Effector CD4-positive, alpha-beta T cell (primary cell): ENCODE measurements at places on chromosomes 2 and 18.

- DNase-seq: no peak
Observed at GRCh38 chr18:55245211-55245614, 286.0 kb upstream of the CCDC68 start.

DNA sequence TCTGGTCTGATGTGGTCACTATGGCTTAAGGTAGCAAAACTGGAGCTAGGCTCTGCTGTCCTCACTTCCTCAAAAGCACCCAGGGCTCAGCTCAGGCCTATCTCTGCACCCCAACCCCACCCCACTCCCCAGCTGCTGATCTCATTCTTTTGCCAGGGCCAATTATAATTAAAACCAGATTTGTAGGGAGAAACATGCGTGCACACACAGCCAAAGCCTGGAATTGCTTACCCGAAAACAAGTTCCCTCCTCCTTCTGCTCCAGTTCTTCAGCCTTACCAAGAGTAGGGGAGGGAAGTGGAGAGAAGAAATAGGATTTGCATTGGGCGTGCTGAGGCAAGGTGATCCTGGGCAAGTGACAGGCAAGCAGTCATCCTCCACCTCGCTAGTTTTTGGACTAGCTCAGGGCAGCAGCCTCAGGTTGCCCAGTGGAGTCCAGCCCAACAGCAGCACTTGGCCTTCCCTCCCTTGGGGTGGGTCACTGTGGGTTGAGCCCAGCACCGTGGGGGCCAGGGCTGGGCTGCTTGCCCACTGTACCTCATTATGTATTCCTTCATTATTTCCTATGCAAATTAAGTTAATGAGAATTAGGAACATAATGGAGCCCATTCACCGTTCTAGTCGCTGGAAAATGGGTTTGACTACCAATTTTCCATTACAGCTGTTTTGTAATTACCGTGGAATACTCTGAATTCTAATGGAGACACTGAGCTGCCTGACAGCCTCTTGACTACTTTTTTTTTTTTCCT, 199.1 kb upstream of the CELF4 start:
- DNase-seq: no peak

DNA sequence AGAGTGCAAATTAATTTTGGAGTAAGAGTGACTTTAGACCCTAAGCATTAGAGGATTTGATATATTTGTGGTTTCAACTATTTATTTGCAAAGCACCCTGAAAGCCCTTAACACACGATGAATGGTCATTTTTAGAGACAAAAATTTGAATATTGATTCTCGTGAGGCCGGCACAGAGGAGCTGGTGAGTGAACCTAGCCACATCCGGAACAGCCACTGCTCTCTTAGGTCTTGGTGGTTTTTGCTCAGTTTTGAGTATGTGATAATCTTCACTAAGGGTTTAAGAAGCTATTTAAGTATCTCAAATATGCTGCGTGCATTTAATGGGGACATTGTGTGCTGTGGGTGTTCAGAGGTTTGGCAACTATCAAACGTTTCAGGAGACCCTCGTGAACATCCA, 204.8 kb downstream of the TSN start:
- no peak for DNase-seq

- DNase-seq: no peak
Observed at GRCh38 chr18:10374195-10374594, 80.2 kb upstream of the APCDD1 start.

- no peak for DNase-seq
Observed at GRCh38 chr2:181780047-181780651, 99.8 kb upstream of the NEUROD1 start.

DNA sequence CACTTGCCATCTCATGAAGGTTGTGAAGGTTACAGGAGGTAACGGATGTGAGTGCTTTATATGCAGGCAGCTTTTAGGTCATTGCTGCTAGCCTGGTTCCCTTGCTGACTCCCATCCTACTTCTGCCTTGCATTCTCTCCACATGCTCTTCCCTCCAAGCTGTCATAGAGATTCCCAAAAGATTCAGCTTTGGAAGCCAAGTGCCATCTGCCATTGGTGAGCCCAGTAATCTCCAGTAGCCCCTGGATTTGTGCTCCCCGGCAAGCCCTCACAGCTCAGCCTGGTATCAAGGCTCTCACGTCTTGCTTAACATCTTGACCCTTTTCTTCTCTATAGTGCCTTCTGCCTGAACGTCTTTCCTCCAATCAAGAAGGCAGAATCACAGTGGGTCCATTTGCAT, 61.6 kb downstream of the MYT1L start:
- DNase-seq: no peak

DNA sequence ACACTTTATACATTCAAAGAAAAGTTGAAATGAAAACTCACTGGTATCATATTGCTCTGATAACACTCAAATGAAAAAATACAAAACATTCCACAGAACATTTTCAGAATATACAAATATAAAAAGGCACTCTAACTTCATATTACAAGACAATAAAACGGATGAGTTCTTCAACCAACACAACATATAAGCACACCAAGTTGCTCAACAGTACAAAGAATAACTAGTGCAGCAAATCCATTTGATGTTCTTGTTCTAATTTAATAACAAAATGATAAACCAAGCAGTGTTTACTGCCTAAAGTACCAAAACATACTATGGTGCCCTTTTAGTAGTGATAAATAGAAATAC, 60.8 kb upstream of the PGAP1 start:
- DNase-seq: no peak

- DNase-seq: no peak
Observed at GRCh38 chr18:43866696-43867095, 589.4 kb upstream of the SYT4 start.

DNA sequence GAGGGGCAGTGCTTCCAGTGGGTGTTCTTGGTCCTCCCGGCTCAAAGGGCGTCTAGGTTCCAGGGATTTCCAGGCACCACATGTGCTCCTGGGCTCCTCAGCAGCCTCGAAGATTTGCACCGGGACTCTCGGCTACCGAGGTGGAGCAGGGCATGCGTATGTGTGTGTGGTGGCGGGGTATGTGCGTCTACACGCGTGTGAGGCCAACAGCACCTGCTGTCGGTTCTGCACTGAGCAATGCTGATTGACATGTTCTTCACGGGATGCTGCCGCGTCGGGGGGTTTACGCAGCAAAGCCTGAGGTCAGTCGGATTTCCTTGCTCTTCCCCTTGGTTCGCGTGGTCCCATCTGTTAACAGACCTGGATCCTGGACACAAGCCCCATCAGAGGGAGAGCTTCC, 119.8 kb downstream of the NDUFA10 start:
- no peak for DNase-seq

GRCh38 chr2:66030553-66030952, 404.4 kb upstream of the MEIS1 start:
- no peak for DNase-seq

- DNase-seq: no peak
Observed at GRCh38 chr2:61356261-61356957, 114.5 kb downstream of the USP34 start.

GRCh38 chr2:111930875-111931274, 32.5 kb downstream of the MERTK start:
- no peak for DNase-seq

DNA sequence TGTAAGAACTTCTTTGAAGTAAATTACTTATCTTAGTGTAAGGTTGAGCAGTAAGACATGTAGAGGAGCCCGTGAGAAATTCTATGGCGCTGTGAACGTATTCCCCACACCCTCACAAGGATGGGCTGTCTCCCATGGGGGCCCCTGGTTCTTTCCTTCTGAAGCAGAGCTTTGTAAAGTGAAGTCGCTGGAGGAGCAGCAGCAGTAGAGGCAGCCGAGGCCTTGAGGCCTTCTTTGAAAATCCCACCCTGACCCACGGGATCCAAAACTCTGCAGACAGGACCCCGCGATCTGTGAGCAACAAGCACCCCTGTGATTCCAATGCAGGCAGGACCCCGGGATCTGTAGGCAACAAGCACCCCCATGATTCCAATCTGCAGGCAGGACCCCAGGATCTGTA, 23.8 kb upstream of the SNTG2 start:
- no peak for DNase-seq

DNA sequence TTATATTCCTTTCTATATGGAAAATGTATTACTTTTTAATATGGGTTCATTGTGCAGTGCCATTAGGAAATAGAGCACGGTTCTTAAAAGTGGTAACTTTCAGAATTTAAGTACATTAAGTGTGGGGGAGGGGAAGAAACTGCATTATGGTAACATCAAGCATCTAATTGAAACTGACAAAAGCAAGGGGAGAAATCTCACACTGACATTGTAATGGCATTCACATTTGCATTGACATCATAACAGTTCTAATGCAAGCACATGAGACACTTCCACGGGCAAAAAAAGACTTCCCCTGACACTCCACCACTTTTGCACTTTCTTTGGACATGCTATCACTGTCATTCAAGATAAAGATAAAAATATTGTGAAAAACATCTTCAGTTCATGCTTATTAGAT, 431.3 kb upstream of the SMIM21 start:
- DNase-seq: no peak

DNA sequence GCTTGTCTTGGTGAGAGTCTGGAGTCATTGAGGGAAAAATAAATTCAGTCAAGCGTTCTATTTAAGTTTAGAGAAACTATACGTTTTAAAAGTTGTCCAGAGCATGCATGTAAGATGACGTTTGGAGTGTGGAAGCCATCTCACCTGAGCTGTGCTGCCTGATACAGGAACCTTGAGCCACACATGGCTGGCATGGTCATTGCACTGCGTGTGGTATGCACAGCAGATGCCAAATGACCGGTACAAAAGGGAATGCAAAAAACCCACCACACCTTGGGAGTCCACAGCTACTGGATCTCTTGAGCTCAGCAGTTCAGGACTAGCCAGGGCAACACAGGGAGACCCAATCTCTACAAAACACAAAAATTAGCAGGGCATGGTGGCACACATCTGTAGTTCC, 4.3 kb downstream of the MZT2B start:
- DNase-seq: no peak

DNA sequence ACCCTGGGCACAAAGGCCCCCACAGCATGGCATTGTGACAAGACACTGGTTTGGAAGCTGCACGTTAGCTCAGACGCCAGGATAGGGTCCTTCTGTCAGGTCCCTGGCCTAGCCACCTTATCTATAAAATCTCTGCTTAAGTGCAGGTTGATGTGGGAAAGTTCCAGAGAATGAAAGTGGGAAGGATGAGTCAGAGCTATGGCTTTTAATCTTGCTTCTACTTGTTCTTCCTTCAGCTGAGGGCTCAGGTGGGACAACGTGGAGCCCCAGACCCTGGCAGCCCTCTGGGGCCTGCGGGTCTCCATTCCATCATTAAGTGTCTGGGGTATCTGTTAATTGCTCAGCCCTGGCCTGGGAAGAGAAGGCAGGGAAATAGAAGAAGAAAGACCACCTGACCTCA, 64.5 kb downstream of the CELF4 start:
- DNase-seq: no peak

- no peak for DNase-seq
Observed at GRCh38 chr18:47250391-47251046, 941 bp downstream of the SKOR2 start.

DNA sequence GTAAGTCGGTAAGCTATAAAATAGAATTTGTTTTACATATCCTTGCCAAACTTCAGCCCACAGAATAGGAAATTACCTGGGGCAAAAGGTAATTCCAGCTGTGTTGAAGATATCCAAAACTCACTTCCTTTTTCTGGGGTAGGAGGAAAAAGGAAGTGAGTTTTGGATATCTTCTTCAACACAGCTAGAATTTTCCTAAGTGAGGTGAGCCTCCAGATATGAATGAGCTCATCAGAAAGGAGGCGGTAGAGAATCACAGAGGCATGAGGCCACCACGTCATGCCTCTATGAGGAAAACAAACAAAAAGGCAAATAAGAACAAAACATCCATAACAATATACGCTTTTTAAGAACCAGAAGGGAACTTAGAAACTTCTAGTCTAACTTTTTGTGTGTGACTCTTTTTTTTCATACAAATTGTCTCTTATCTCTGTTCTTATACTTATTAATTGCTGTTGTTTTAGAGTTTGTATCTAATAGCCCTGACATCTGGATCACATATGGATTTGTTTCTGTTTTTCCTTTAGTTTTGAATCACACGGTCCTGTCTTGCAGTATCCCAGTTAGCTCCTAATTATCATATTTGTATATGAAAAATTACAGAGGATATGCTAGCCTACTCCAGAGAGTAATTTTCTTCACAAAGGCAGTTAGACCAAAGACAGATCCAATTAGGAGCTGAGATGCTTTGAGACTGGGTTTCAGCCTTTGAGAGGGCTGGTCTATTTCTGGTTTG, 104.5 kb downstream of the RBM43 start:
- no peak for DNase-seq

- no peak for DNase-seq
Observed at GRCh38 chr2:6184532-6185292, 492.5 kb downstream of the SOX11 start.

- DNase-seq: no peak
Observed at GRCh38 chr18:35525795-35526494, 28.2 kb upstream of the INO80C start.

DNA sequence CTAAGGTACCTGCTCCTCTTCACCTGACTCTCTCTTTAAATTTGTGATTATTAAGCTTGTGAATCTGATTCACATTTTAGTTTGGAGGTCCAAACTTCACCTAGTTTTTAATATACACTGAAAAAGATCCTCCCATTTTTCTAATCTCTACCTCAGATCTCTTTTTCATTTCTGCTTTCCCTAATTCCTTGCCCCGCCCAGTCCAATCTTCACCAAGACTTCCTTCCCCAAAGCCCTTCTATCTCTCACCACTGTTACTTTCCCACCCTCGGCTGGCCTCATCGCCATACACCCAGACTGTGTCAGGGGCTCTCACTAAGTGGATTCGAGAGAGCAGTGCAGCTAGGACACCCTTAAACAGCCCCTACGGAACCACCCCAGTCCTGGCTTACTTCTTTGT, 40.0 kb downstream of the LBH start:
- no peak for DNase-seq

GRCh38 chr2:236512902-236513435, 56.7 kb upstream of the ACKR3 start:
- peak; percentile 58 for DNase-seq

DNA sequence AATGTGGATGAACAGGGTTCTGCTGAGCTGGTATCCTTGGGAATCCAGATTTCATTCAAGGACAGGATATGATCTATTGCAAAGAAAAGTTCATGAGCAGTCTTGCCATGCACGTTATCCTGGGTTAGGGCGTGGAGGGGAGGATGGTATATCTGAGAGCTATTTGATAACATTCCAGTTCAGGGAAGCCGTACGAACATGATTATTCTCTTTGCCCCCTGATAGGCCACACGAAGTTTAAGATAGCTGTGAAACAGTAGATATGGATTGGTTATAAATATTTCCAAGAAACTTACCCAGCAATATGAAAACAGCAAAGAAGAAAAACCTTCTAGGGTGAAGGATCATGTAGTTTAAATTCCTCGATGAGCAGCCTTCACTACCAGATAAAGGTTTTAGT, 171.9 kb downstream of the LTBP1 start:
- no peak for DNase-seq

GRCh38 chr2:231410293-231411004, 14.9 kb downstream of the B3GNT7 start:
- no peak for DNase-seq

- DNase-seq: no peak
Observed at GRCh38 chr18:80185545-80185944, 61.8 kb downstream of the PARD6G start.
